Body of pancreas (tissue), 4 donors: ENCODE measurements at places on chromosomes 2 and 18. TPM values are rescaled to one million over a fixed set of nuclear protein-coding genes. Genes with fewer than 3 reads are reported as not detected.

Gene SEPTIN10
- total RNA-seq = 44.9 TPM

Gene ZNF397
- total RNA-seq = 26.7 TPM

DNA sequence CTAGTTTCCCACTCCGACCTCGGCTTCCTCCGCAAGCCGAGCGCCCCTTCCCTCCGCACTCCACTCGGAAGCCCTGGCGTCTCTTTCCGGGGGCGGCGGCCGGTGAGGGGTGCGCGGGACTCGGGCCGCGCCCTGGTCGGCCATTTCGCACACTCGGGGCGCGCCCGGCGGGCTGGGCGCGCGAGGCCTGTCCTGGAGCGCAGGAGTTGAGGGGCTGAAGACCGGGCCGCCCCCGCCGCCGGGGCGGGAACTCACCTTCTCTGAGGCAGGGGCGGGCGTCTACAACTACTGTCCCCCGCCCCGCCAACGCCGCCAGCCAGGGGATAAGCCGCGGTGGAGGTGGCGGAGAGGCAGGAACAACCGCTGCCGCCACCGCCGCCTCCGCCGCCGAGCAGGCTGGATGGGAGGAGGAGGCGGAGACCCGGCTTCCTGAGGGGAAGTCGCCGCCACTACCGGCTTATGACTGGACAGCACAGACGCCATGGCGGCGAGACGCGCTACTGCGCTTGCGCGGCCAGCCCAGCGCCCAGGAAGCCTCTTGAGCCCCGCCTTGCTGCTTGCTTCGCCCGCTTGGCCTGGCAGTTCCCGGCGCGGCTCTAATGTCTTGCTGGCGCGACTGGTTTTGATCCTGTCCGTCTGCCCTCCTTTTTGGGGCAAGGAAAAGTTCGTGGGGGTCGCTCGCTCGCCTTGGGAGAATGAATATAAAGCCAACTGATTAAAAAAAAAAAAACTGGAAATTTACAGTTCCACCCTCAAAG, at the start of gene KRCC1:
Gene KRCC1, minus strand, starts transcription at position 413 of the 758 bp plus-strand sequence. CDS start 27,220 bp downstream, outside the sequence.
- peak; percentile 97 for DNase-seq

Gene PSMA8
- not detected for total RNA-seq

Gene WDSUB1
- 2.6 TPM for total RNA-seq

Gene RUFY4
- not detected for total RNA-seq

Gene HSPE1
- 40.2 TPM for total RNA-seq

Gene UGT1A1
- not detected for total RNA-seq

- peak; percentile 14 for DNase-seq
Observed at GRCh38 chr2:217356781-217357180, 496.9 kb upstream of the TNP1 start.

- no peak for DNase-seq
Observed at GRCh38 chr2:8234757-8235374, 447.0 kb upstream of the ID2 start.

Gene TRABD2A
- 5.3 TPM for total RNA-seq

Gene GRB14
- total RNA-seq = 27.5 TPM

DNA sequence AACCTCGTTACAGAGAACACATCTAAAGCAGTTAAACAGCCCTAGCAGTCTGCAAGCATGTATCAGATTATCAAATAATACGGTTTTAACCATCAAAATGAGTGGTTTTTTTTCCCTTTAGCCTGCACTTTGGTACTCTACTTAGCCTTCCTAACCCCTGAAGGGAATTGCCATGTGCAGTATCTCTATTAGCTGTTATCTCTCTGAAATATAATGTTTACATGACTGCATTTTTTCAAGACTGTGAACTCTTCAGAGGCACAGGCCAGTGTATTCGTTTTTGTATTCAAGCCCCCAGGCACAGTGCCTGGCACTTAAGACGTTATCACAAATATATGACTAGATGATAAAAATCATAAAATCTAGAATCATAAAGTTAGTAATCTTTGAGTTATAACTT, 509.5 kb downstream of the PARD3B start:
- DNase-seq = no peak

GRCh38 chr2:21118302-21118920, 5.4 kb upstream of the TDRD15 start:
- no peak for DNase-seq

DNA sequence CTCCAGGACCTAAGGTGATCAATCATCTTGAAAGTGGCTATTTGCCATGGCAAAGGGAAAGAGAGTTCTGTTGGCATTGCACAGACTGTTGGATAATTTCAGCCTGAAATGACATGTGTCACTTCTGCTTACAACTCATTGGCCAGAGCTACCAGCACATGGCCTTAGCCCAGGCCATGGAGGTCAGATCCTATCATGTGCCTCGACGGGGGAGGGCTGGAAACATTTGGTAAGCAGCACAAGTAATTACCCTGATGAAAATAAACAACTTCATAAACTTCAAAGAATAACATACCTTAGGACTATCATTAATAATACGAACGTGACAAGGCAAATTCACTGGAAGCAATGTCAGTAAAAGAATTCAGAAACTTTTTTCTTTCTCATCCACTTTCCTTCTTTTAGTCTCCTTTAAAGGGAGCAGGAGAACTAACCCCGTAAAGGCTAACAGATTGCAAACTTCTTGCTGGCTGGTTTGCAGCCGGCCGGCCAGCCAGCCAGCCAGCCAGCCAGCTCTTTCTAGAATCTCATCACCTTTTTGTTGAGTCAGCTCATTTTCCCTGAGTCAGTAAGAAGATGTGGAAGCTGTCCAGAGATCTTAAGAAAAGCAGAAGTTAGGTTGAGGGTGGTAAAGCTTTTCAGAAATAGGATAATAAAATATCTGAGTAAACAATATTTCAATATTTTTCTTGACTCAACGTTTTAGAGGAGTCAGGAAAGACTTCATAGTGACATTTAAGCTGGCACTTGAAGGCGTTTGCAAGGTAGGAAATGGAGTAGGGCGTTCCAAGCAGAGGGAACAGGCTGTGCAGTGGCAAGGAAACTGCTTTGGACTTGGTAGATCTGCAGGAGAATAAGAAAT, 31.9 kb downstream of the CNRIP1 start:
- DNase-seq = peak; percentile 41

DNA sequence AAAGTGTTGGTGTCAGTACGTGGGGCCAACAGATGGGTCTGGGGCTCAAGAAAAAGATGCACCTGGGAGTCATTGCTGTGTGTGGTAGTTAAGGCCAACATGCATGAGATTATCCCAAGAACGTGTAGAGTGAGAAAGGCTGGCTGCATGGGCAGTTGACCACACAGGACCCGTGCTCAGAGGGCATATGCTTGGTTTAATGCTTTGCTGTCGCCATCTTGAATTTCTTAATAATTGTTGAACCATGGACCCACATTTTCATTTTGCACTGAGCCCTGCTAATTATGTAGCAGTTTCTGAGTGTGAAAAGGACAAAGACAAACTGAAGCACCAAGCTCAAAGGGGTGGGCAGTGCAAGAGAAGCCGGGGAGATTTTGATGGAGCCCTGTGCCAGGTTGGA, 148.1 kb downstream of the CYP26B1 start:
- no peak for DNase-seq

Gene TCF7L1
- 2.1 TPM for total RNA-seq

GRCh38 chr18:74378179-74378682, 62.6 kb downstream of the C18orf63 start:
- no peak for DNase-seq

DNA sequence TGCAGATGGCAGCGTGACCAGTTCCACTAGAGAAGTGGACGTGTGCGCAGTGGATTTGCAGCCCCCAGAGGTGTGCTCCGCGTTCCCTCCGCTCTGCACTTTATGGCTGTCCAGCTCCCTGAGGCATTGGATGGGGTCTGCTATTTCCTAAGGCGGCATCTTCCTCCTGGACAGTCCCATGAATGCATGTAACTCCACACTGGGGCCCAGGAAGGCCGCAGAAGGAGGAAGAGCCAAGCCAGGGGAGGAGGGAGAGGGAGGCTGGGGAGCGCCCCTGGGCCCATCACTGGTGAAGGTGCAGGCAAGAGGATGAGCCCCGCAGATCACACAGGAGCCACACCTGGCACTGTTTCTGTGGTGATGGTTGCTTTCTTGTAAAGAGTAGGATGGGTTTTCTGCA, 99.1 kb downstream of the PTGR3 start:
- no peak for DNase-seq

DNA sequence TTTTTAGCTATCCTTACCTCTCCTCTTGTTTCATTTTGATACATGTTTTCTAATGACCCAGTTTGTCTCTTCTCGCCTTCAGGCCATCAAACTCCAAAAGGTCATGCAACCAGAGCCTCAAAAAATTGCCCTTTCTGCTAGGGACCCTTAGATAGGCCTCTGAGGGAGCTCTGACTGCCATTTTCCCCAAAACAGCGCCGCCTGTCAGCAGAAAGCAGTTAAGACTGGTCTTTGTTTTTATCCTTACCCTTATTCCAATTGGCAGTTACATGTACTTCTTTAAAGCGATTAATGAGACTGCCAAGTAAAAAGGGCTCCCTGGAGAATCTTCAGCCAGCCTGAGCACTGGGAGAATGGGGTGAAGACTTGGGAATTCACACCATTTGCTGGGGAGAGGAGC, 55.1 kb upstream of the RIT2 start:
- no peak for DNase-seq

Gene MOB4
- 16.1 TPM for total RNA-seq

Gene RAD51AP2
- 0.26 TPM for total RNA-seq

- DNase-seq = no peak
Observed at GRCh38 chr2:157929871-157930667, 53.9 kb upstream of the ACVR1 start.

- DNase-seq = no peak
Observed at GRCh38 chr2:174083843-174084458, 118.8 kb upstream of the SP3 start.

Gene RAX
- not detected for total RNA-seq

Gene CCDC150
- total RNA-seq = 2.6 TPM

GRCh38 chr2:74836675-74837401, 2.9 kb downstream of the HK2 start:
- no peak for DNase-seq

DNA sequence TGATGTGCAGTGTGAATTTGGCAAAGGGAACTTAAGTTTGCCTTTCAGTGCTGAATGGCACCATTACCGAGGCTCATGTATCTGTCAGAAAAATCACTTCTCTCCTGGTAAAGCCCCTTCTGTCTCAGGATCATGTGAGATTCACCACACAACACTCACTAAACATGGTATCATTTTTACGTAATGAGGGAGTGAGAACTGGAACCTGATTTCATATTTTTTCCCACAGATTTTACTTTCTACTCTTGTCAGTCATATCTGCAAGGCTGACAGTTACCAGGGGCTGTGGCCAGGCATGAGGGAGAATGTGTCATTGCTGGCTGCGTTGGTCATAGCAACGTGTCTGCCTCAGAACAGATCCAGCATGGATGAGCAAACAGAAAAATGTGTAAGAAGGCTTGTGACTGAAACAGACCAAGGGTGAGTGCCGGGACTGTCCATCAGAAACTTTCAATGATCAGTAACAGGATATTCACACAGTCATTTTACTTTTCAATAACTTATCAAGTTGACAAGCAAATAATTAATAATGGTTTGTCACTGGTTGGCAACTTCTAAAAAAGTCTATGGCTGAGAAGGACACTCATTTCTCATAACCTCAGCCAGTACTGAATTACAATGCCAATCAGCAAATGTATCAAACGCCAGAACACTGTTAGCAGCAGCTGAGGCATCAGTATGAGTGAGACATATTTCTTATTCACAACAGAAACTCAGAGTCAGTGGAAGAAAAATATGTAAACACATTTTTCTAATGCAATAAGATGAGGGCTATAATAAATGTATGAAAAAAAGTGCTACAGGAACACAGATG, 100.5 kb downstream of the CDC42EP3 start:
- DNase-seq = no peak

DNA sequence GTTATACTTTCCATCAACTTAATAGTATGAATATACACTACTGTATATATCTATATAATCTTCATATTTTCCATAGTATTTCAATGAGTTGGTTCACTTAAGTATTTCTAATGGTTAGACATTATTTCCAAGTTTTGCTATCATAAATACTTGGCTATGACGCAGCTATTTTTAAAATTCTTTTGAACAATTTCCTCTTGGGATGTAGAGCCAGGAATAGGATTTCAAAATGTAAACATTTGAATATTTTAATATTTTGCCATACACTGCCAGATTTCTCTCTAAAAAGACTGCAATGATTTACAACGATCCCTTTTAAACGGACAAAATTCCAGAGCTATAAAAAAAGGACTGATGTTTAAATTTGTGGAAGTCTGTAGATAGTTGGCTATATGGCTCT, 95.6 kb downstream of the NUP35 start:
- no peak for DNase-seq

Gene ADAM23
- 0.26 TPM for total RNA-seq

Gene MC2R
- total RNA-seq = not detected

DNA sequence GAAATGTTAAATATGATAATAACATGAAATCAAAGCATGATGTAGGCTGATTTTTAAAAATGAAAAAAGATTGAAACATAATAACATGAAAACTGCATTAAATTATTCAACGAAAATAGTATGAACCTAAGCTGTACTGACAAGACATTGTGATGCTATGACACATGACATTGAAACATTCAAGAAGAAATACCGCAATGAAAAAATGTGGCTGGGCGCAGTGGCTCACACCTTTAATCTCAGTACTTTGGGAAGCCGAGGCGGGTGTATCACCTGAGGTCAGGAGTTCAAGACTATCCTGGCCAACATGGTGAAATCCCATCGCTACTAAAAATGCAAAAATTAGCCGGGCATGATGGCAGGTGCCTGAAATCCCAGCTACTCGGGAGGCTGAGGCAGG, 14.6 kb downstream of the CXCR1 start:
- DNase-seq = no peak

Gene NDUFB3
- 19.8 TPM for total RNA-seq

DNA sequence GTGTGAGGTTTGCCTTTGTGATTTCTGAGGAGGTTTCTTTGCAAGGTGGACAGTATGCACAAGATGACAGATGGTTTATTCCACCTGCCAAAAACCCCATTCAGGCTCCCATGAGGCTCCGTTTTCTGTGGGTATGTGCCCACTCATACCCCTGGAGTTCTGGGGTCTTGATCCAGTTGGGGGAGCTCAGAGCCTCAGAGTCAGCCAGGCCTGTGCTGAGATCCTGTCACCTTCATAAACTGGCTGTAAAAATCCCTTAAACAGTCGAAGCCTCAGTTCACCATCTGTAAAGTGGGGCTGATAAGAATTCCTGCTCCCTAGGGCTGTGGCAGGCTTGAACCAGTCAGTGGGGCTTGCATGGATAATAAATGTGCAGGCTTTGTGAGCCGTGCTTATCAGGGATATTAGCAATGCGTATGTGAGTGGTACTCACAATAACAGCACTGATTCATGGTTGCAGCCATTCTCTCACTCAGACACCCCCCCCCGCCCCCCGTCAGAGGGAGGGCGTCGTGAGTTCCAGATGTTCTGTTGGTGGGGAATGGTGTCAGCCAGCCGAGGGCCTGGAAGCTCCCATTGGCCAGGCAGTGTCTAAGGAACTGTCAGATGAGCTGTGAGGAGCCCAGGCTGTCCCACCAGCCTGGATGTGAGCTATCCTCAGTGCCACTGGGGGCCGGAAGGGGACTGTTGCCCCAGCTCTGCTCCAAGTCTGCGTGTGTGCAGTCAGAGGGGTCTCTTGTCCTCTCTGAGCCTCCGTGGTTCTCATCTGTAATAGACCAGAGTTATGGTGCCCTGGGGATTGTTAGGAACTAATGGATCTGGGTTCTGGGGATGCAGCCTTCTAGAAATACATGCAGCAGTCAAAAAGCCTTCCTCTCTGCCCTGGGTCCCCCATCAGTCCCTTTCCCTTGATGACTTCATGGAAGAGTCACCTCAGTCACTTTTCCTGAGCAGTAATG, 51.7 kb downstream of the KCNIP3 start:
- DNase-seq = no peak

Gene SPATA3
- not detected for total RNA-seq

- peak; percentile 63 for DNase-seq
Observed at GRCh38 chr2:179936654-179937053, 70.4 kb downstream of the CWC22 start.

GRCh38 chr2:20524412-20525040, 77.7 kb downstream of the RHOB start:
- peak; percentile 30 for DNase-seq

Gene VIL1
- 15.3 TPM for total RNA-seq
